ENCODE measurements at places on chromosomes 5 and 9.

GRCh38 chr9:136225748-136226679 lies 19.6 kb downstream of the QSOX2 start:
- no peak for DNase-seq

- DNase-seq: no peak
Measured at GRCh38 chr9:5838884-5839571, 6.1 kb upstream of the ERMP1 start.

DNA sequence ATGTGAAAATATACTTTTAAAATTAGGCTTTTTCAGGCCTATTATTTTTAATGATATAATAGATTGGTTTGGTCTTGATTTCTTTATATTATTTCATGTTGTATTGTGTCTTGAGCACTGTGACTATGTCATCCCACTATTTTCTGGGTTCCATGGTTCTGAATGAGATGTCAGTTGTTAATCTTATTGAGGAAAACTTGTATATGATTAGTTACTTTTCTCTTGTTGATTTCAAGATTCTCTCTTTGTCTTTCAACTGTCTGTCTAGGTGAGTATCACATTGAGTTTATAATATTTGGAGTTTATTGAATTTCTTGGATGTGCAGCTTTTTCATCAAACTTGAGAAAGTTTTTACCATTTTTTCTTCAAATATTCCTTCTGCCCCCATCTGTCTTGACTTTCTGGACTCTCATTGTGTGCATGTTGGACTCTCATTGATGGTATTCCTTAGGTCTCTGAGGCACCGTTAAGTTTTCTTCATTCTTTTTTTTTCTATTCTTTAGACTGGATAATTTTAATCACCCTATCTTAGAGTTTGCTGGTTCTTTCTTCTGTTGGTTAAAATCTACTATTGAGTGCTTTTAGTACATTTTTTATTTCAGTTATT lies 175.8 kb downstream of the TMEM167A start:
- DNase-seq: no peak

DNA sequence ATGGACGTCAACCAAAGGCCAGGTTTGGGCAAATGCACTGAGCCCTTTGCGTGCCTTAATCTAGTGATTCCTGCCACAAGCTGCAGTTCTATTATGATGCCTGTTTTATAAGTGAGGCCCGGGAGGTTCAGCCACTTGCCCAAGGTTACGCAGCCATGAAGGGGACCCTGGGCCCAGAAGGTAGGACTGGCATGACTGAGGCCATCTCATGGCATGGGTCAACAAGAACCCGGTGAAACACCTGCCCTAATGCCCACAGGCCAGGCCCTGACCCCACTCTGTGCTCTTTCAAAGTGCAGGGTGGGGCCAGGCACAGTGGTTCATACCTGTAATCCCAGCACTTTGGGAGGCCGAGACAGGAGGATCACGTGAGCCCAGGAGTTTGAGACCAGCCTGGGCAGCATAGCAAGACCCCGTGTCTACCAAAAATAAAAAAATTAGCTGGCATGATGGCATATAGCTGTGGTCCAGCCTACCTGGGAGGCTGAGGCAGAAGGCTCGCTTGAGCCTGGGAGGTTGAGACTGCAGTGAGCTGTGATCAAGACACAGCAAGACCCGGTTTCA lies 8.6 kb downstream of the NINJ1 start:
- DNase-seq: no peak

GRCh38 chr5:157166214-157167213 lies at the start of gene GARIN3:
GARIN3 (minus strand) TSS chr5:157166264; CDS start chr5:157166168, 96 bp downstream.
- no peak for DNase-seq

- DNase-seq: no peak
Measured at GRCh38 chr5:2238732-2239131, 356.0 kb upstream of the IRX4 start.

DNA sequence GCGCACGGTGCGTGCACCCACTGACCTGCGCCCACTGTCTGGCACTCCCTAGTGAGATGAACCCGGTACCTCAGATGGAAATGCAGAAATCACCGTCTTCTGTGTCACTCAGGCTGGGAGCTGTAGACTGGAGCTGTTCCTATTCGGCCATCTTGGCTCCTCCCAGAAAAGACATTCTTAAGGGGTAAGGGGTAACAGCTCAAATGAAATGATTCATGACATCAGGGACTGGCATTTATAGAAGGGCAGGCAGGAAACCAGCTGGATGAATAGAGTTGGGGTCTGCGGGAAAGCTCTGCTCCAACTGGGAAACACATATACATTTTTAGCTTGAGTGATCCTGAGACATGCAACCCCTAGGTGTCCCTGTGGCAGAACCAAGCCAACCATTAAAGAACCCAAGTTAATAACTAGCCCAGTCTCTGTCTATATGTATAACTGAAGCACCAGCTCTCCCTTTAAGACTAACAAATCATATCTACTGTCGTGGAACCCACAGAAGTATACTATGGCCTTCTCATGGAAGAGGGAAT lies 119.3 kb downstream of the LMNB1 start:
- DNase-seq: no peak
